Astrocyte (in vitro differentiated cells and primary cell): ENCODE measurements at places on chromosomes 5 and 9.

DNA sequence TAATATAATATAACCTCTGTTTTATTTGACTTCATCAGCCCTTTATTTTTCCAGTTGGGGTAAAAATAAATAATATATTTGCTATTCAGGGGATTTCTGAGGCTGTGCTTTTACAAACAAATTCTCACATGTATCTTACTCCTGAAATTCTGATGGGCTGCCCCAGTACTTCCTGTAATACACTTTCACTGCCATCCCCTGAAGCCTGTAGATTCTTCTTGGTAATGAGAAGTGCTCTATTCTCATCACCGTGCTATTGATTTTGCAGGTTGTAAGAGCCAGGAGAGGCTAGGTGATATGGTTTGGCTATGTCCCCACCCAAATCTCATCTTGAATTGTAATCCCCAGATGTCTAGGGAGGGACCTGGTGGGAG lies 91.9 kb upstream of the CEP78 start:
- DNase-seq: no peak

GRCh38 chr9:91942201-91942600 lies 7.8 kb downstream of the ROR2 start:
- DNase-seq: no peak

DNA sequence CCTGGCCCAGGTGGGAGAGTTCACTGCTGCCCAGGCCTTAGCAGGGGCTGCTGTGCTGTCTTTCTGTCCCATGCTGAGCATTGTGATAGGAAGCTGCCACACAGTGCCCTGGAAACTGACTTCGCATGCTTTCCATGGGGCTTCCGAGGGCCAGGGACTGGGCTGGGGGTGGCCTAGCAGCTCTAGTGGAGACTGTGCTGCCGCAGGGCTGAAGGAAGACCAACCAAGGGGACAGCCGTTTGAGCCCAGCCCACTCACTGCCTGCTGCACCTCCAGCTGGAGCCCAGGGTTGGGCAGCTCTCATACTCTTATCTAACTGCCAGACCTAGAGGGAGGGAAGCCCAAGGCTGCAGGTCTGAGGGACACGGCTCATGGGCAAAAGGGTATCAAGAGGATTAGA lies 79.2 kb downstream of the RGS3 start:
- no peak for DNase-seq

- no peak for DNase-seq
These were observed 235.7 kb downstream of the NSG2 start for GRCh38 chr5:174281089-174281760.
